ENCODE measurements at places on chromosomes 3 and 15.

DNA sequence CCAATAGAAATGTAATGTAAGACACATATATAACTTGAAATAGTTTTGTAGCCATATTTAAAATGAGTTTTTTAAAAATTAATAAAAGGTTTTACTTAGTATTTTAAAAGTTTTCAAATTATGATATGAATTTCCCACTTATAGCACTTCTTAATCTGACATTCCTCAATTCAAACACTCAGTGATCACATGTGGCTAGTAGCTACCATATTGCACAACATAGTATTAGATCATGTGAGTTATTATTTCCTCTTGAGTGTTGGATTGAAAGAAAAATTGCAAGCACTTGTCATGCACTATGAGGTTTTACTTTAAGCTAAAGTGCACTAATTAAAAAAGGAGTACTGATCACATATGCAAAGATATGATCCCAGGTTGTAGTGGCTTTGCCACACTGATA lies 453.4 kb upstream of the ROBO2 start:
- no peak for DNase-seq

DNA sequence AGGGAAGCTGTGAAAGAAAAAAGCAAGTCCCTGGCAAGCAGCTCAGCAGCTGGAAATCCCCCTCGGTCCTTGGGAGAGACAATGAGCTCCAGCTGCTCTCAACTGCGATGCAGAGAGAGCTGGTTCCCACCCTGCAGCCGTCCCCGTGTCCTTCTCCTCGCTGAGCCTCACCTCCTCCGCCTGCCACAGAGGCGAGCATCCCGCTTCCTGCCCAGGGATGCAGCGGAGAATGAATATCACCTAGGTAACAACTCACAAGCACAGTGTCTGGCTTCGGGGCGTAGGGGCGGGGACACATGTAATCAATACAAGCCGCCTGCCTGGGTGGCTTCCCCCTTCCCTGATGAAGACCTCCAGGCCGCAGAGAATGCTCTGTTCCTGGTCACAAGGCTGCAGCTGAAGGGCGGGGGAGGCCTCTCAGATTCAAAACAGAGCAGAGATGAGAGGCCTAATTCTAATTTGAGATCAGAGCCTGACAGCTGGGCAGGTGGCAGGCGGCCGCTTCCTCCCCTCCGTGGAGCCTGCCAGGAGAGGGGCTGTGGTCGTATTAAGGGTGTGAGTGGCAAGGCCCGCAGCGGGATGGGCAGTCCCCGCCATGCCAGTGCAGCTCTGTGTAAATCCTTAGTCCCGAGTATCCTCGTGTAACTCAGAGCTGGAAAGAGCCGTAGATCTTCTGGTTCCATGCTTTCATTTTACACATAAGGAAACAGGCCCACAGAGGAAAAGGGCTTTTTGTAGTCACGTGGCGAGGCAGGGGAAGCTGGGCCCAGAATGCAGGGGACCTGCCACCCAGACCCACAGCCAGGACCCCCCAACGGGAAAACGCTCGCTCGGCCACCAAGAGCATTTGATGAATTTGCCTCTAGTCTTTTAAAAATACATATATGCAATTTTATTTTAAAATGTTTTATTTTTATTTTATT lies 24.3 kb downstream of the ZDHHC19 start:
- DNase-seq: peak; percentile 89

- DNase-seq: no peak
Measured at GRCh38 chr15:38470816-38471215, 16.9 kb downstream of the FAM98B start.

DNA sequence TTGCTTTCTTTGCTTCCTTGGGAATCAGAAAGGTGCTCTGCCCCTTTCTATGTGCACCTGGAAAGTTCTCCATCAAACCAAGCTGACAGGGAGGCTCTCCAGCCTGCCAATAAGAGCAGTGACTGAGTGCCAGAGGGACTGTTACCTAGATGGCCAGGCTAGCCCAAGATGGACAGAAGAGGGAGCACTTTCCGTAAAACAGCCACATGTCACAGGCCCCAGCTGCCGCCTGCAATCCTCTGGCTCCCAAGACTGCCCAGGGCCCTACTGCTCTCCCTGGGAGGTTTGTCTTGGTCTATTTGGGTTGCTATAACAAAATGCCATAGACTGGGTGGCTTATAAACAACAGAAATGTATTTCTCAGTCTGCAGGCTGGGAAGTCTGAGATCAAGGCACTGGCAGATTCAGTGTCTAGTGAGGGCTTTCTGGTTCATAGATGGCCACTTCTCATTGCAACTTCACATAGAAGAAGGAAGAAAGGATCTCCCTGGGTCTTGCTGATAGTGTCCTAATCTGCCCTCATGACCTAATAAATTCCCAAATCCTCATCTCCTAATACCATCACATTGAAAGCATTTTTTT lies 72.3 kb downstream of the TAMM41 start:
- DNase-seq: peak; percentile 85

DNA sequence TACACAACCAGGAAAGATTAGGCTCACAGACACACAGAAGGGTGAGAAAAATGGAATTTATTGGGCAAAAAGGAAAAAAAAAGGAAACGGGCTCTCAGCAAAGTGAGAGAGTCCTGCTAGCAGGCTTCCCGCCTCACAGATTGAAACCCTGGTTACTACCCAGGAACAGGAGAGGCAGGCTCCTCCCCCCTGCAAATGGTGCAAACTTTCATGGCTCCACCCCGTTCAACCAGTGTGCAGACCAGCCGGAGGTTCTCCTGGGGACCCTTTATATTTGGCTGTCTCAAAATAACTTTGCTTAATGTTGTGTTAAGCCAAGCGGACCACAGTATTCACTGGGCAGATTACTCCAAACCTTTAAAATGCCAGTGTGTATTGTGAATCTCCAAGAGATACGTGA lies 40.3 kb downstream of the IL1RAP start:
- DNase-seq: peak; percentile 43

DNA sequence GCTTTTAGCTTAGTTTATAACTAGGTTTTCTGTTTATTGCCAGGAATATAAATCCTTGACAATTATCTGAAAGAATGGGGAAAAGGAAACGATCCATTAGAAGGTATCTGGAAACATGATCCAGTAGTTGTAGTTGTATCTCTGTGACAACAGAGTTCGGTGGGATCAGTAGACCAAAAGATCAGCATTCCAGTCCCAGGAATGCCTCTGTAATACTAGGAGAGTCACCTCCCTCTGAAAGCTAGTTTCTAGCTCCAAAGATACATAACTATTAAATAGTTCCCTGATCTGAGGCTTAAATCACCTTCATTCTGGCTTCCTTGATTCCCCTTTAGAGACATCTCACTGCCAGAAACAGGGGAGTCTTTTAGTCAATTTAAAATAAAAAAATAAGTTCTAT lies 34.1 kb downstream of the MB21D2 start:
- no peak for DNase-seq

DNA sequence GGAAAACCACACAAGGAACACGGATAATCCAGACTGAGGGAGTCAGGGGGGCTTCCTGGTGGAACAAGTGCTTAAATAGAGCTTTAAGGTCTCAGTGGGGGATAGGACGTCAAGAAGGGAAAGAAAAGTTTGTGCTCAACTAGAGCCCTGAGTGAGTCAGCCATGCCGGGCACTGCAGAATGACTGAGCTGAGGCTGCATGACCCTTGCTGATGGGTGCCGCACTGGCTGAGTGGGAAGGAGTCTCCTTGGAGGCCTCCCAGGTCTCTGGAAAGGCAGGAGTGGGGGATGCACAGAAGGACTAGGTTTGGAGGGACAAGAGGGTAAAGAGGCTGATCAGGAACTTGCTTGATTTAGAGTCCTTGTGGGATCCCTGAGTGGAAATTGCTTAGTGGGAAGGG lies 150.3 kb downstream of the RPLP1 start:
- DNase-seq: no peak

GRCh38 chr3:125083776-125084175 lies 28.0 kb upstream of the HEG1 start:
- DNase-seq: no peak

DNA sequence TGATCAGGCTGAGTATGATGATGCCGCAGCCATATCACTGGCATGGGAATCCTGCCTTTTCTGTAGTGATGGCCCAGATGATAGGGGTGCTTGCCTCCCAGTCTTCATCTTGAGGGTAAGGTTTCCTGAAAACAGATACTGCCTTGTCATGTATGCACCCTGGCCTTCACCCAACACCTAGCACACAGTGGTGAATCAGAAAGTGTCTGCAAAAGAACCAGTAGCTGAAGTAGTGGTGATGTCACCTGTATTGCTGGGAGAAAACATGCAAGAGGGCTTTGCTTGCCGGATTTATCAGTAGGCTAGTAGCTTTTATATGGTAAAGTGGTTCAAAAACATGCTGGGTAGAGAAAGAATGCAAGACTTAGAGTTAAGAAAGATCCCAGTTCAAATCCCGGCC lies 419.8 kb upstream of the WNT5A start:
- DNase-seq: no peak

DNA sequence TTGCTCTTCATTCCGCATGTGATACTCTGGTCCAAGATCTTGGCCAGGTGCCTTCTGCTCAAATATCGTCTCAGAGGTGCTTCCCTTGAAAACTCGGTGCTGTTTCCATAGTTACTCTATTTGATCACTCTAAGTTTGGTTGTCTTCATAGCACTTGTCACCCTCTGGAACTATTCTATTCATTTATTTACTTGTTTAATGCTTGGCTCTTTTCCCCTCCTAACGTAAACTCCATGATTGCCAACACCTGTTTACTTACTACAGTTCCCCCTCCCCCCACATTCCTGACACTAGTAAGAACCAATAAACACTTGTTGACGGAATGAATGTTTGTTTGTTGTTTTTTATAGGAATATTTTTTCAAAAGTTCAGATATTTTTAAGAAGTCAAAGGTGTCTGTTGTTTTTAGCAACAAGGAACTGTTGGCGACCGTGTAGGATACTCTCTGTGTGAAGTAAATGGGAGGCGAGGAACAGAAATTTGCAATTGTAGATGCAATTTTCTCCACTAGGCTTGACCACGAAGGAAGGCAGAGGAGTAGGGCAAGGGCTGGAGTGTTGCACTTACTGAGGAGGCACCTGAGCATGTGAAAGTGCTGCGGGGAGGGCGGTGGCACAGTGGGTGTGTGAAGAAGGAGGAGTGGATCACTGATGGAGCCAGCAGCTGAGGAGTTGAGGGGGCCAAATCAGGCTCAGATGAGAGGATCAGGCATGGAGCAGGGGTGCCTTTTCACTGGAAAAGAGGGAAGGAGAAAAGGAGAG lies 48.4 kb downstream of the MOBP start:
- DNase-seq: no peak

DNA sequence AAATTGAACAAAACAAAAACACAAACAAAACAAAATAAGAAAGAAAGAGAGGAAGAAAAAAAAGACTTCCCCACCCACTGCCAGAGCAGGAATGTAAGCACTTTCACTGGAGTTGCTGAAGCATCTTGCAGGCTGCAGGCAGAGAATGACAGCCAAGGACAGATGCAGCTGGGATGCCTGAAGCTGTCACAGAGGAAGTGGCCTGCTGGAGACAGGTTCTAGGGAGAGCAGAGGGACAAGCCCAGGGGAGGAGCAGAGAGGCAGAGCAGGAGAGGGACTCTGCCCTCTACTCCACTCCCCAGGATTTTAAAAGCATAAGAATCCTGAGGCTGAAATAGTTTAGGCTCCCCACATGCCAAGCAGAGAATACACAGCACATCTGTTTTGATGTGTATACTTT lies 326.2 kb downstream of the TUSC7 start:
- no peak for DNase-seq

DNA sequence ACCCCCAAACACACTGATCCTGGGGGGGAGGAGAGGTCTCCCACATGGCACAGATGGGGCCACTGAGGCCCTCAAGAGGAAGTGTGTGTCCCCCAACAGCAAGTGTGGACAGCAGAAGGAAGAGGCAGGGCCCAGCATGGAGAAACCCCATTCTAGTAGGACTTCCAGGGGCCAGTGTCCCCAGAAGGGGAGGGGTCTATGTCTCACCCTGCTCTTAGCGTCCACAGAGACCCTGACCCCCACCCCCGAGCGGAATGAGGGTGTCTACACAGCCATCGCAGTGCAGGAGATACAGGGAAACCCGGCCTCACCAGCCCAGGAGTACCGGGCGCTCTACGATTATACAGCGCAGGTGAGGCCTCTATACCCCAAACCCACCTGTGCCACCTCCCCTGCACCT lies 35.3 kb downstream of the TSPAN3 start:
- DNase-seq: peak; percentile 33

DNA sequence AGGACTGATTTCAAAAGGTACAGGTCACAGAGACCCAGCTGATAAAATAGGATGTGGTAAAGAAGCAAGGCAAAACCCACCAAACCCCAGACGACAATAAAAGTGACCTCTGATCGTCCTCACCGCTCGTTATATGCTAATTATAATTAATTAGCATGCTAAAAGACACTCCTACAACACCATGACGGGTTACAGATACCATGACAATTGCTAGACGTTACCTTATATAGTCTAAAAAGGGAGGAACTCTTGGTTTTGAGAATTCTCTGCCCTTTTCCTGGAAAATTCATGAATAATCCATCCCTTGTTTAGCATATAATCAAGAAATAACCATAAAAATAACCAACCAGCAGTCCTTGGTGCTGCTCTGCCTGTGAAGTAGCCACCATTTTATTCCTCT lies 74.7 kb upstream of the MB21D2 start:
- DNase-seq: no peak

DNA sequence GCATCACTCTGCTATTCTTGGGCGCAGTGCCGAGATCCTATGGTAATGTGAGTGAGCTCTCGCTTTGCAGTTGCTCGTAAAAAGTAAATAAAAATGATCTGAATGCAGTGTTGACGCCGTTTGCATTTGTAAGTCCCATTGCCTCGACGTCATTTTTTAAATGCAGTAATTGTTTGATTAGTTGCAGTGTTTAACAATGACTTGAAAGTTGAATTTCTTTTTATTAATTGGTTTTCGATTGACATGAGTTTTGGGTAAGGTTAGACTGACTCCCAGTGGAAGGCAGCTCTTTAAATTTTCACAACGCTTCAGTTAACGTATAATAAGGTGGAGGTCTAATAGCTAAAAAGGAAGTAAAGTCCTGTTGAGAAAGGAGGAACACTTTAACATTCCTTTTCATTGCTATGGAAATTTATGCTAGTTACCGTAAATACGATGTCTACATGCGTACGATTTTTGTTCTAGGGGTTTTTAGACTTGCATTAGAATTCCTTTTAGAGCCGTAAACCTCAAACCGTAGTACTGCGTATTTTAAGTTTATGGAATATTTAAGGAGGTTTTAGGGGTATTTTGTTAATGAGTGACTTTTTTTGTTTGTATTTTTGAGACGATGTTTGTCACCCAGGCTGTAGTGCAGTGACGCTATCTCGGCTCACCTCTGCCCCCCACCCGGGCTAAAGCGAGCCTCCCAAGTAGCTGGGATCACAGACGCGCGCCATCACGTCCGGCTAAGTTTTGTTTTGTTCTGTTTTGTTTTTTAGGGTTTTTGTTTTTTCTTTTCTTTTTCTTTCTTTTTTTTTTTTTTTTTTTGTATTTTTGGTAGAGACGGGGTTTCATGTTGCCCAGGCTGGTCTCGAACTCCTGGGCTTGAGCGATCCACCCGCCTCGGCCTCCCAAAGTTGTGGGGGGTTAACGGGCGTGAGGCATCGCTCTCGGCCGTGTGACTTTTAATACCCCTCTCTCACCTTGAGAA lies 1.4 kb downstream of the MORF4L1 start:
- DNase-seq: no peak

Measured in H7 (cell line).